CD4-positive, alpha-beta memory T cell (primary cell): ENCODE measurements at places on chromosomes 7 and 10.

DNA sequence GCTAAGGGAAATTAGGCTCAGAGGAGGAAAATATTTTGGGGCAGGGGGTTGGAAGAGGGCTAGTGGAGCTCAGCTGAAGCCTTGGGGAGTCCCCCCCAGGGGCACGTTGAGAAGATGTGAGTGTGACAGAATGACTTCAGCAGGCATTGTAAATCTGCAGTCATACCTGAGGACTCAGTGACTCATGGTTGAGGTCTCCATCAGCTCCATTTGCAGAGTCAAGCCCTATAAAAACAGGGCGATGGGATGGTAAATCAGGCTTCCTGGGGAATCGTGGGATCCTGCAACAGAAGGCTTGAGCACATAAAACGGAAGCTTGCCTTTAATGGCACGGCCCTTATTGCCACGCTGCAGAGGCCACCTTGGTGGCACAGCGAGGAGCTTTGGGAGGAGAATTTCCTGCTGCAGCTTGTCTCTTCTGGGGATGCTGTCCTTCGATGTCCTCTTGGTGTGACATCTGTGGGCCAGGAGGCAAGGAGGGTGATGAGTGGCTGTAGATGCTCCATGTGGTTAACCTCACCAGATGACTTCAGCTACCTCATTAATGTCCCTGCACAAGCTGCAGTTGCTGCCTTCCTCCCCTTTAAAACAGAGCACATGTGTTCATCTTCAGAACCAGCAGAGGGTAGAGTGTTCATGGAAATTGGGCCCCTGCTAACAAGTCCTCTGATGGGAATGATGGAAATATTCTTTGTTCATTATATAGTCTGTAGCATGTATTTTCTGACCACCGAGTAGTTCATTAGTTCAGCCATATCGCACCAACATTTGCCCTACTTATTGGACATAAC is 285.9 kb downstream of the LRMDA start:
- DNase-seq: no peak

- no peak for DNase-seq
Observed at GRCh38 chr7:17947620-17948019, 7.3 kb upstream of the SNX13 start.

DNA sequence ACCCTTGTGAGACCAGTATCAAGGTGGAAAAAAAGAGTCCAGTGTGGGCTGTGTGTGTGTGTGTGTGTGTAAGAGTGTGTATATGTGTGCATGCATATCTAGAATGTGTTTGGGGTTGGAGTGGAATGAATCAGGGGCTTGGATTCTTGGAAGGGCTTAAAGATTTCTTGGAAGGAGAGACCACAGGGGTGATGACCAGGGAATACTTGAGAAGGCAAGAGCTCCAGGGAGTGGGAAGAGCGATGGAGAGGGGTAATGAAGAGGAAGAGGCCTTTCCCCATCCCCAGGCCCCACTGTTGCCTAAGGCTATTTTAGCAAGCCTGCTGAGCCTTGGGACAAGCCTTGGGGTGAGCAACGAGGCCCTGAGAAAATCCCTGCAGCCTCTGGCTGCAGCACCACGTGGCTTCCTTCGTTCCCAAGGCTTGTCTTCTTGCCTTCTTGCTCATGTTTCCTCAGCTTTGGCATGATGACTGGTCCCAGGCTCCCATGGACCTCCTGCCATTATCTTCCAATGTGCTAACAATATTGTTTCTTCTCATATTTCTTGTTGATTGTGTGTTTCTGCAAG is 663.4 kb downstream of the INHBA start:
- no peak for DNase-seq

DNA sequence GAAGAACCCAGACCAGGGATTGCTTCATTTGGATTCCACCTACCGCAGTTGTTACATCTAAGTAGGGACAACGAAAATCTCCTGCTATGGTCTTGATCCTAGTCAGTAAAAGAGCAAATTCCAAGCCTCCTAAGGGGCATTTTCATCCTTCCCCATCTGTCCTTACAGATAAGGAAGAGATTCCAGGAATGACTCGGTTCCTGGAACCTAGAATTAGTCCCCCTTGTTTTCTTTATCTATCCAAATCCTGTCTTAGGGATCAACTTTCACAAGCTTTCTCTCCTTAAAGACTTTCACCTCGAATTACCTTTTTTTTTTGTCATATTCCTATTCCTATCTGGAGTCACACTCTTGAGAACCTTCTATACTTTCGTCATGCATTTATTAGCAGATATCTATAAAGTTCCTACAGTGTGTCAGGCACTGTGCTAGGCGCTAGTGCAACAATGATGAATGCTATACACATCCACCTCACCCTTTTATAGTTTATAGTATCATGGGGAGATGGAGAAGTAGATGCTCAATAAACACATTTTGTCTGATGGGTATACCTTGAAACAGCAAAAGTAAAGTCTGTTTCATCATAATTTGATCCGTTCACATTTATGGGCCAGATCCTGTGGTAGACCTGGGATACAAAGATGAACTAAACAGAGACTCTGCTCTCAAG is 39.2 kb downstream of the LAMB4 start:
- DNase-seq: no peak

DNA sequence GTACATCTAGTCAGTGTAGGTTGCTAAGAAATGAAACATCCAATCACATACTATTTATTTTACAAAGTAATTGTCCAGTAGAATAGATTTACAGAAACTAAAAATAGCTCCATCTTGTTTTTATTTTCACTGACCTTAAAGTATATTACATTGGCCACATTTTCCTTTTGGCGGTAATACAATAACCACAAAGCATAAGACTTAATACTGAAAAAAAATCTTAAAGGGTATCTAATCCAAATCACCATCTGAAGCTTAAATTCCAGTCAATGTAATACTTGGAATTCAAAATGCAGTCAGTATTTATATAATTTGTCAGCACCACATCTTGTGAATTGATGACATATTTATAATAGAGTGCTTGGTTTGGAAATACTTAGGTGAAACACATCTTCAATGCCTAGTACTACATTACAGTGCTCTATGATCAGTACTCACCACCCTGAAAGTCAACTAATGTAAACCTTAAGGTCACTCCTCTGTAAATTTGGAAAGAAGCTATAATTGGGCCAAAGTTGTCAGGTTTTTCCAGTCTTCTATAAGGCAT is 8.9 kb downstream of the ANKMY2 start:
- DNase-seq: no peak

DNA sequence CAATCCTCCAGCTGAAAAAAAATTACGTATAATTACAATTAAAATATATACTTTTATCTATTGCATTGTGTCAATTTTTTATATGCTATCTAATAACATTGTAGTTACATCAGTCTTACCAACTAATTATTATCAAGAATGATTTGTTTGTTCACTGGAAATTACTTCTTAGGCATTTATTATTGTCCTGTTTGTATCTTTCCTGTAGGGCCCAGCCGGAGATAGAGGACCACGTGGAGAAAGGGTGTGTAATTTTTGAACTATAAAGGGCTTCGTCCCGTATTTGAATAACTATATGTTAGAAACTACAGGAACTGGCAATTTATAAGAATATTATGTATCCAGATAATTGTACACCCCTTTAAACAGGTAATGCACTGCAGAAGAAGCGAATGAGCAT is 4.1 kb downstream of the COL1A2 start:
- no peak for DNase-seq

GRCh38 chr7:7486362-7486761 is 49.3 kb downstream of the COL28A1 start:
- DNase-seq: no peak

DNA sequence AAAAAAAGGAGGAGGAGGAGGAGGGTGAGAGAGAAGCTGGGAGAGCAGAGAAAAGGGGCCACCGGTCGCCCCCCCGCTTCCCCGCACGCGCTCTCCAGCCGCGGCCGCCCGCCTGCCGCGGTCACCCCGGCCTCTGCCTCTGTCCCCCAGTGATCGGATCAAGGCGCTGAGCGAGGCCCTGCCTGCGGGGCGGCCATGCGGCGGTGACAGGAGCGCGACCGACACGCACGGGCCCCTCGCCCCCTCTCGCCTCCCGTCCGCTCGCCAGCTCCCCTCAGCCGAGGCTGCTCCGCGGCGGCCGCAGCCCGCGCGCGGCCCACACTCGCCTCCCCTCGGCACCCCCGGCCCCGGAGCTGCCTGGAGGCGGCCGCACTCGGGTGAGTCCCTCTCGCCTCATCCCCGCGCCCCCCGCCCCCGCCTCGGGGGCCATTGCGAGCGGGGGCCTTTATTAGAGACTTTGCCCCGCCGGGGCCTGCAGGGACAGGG is at the start of gene GTF2I:
Gene GTF2I (plus strand): TSS at position 27 of the 486 bp plus-strand sequence. CDS start 31,411 bp downstream, outside the sequence.
- no peak for DNase-seq
